ENCODE measurements at places on chromosomes 7 and 10.

- peak; percentile 66 for DNase-seq
These were observed 84.1 kb downstream of the SNX10 start for GRCh38 chr7:26375726-26376174.

GRCh38 chr7:26863518-26864308 lies 677 bp downstream of the SKAP2 start:
- peak; percentile 75 for DNase-seq

GRCh38 chr10:94125856-94126255 lies 132.1 kb downstream of the PLCE1 start:
- DNase-seq, result no peak

GRCh38 chr7:37045681-37046179 lies 321.4 kb upstream of the AOAH start:
- no peak for DNase-seq

DNA sequence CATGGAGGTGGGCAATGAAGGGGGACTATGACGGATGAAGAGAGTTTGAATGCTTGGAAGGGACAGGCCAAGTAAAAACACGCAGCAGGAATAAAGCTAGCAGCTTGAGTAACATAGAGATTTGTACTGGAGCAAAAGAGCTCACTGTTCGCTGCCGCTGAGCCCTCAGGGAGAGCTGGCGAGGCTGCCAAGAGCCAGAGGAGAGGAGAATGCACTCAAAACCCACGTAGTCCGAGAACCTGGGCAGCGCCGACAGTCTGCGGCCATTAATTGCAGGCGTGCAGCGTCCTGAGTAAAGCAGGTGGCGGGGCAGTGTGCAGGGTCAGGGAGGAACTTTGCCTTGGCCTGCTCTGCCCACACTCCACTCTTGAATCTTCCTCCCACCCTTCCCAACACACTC lies 68.2 kb downstream of the SLC37A3 start:
- no peak for DNase-seq

GRCh38 chr10:33291053-33291592 lies 43.3 kb downstream of the NRP1 start:
- no peak for DNase-seq

- no peak for DNase-seq
These were observed 514 bp upstream of the GAD2 start for GRCh38 chr10:26215935-26216584.

Measured in NCI-H526 (cell line).